MM.1S (cell line): ENCODE measurements at places on chromosomes 6 and 20.

DNA sequence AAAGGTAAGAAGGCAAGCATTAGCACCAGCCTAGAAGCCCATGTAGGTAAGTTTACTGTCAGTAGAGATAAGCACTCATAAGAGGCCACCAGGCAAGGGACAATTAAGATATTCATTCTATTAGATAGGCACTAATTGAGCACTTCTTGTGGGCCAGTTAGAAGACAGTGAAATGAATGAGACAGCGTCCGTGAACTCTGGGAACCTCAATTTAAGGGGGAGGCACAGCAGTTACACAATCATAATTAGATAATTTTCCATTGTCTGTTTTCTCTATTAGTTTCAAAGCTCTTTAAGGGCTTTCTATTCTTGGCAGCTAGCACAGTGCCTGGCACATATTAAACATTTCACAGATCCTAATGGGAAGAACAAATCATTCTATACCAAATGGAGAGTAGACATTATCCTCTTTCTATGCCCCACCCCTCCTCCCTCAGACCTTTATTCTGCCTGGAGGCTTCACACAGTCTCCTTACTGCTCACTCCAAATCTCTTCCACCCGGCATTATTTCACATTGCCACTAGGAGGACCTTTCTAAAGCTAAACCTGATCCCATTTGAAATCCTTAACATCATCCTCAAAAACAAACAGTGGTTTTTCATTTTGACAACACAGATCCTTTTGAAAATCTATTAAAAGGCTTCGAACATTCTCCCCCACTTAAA is 529.6 kb downstream of the ADGRB3 start:
- DNase-seq: no peak

- peak; percentile 89 for DNase-seq
Observed at GRCh38 chr20:37375227-37375626, 29.3 kb downstream of the SRC start.

- DNase-seq: no peak
Observed at GRCh38 chr6:42627674-42628073, 63.8 kb downstream of the UBR2 start.

DNA sequence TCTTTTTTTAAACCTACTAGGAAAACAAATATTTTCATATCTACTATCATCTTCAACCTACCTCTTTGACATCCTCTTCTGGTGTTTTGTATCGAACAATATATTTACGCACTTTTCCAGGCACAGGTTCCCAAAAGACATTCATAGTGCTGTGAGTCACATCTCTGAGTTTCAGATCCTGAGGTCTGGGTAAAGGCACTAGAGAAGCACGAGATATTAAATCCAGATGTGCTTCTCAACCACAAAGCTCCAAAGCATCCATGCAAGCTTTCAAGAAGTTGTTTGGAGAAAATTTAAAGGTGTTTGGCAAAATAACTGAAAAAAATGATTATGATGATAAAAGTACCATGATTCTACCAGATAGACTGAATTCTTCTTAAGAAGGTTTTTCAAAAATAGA is 62.7 kb downstream of the COL12A1 start:
- DNase-seq: no peak

- DNase-seq: peak; percentile 16
Observed at GRCh38 chr20:44326391-44327159, 10.3 kb upstream of the R3HDML start.

- no peak for DNase-seq
Observed at GRCh38 chr6:118921084-118921483, 13.9 kb downstream of the MCM9 start.
